ENCODE measurements at places on chromosomes 12 and 14. TPM values are rescaled to one million over a fixed set of nuclear protein-coding genes. Genes with fewer than 3 reads are reported as not detected.

KRT78 gene
- 0.13 TPM for total RNA-seq

AMIGO2 gene
- 138 TPM for total RNA-seq

LRFN5 gene
- total RNA-seq = 0.37 TPM

KERA gene
- not detected for total RNA-seq

PIP4K2C gene
- 27.5 TPM for total RNA-seq

INTS13 gene
- total RNA-seq = 49.8 TPM

DNA sequence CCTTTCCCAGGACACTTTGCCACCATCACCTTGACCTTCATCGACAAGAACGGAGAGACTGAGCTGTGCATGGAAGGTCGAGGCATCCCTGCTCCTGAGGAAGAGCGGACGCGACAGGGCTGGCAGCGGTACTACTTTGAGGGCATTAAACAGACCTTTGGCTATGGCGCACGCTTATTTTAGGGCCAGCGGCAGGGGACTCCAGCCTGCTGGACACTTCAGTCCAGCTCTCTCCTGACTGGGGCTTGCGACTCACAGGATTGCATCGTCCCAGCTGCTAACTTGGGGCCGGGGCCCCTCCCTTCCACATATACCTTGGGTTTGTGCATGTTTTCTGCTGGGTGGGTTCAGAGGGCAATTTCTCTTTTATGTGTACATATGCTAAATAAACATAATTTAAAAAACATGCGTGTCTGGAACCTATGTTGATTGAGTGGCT is 11.2 kb downstream of the AHSA1 start:
- DNase-seq = no peak

DNA sequence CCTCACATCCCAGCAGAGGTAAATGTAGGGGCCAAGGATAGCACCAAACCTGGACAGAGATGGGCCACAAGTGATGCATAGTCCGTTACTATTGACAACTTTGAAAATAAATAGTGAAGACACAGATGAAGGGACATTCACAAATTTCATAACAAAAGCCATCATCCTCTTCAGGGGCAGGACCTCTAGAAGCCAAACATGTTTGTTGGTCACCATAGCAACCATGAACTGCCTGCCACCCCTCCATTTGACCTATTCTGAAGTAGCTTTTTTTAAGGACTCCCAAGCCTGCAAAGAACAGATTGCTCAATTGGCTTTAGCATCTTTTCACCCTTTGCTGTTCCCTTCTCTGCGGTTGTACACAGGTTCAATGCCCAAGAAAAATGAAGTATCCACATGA is 35.7 kb upstream of the MDM1 start:
- peak; percentile 18 for DNase-seq

- DNase-seq = no peak
Observed at GRCh38 chr14:90661866-90662265, 154.4 kb downstream of the TTC7B start.

- DNase-seq = no peak
Observed at GRCh38 chr14:68257969-68258368, 438.4 kb downstream of the RAD51B start.

DNA sequence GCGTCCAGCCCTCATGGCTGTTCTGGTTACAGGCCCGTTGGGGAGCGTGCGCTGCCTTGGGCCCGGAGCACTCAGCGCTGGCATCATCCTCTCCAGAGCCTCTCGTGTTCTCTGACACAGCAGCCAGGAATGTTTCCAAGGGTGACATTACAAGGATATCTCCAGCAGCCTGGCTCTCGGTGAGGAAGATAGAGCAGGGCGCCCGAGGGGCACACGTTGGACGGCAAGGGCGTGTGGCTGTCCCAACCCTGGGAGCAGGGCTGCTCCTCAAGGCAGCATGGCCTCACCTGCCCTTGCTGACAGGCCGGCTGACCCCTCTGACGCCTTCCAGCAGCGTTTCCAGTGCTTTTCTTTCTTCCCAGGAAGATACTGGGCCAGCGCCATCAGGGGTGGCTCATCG is 14.4 kb downstream of the LRCOL1 start:
- DNase-seq = no peak

DNA sequence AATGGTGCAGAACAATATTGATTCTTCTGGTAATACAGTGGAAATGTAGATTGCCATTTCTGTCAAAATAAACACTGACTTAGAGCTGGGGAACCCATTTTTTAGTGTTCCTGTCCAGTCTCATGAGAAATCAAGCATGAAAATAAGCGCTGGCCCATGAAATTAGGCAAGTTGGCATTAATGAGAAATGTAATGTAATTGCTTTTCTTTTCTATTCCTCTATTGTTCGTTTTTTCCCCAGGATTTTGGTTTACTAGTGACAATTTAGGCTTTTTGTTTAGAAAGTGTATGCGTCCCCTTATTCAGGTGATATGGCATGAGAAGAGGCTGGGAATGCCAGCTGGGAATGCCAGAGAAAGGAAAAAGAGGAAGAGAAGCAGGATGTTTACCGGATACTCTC is 64.4 kb upstream of the KICS2 start:
- DNase-seq = no peak

DNA sequence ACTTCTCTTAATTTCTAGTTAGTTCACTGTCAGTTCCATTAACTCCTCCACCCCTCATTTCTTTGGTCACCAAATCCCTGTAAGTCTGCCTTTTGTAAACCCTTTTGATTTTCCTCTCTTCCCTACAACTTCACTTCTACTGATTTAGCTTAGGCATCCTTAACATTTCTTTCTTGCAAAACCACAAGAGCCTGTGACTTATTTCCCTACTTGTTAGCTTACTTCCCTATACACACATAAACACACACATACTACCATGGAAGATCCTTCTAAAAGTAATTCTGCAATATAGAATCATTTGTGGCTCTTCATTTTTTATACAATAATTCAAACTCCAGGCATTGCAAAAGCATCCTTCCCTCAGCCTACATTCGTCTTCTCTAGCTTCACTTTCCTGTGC is 494.3 kb upstream of the USP15 start:
- DNase-seq = no peak

- peak; percentile 49 for DNase-seq
Observed at GRCh38 chr12:51818566-51819300, 29.8 kb downstream of the FIGNL2 start.

GRCh38 chr12:62903151-62903550 is 31.8 kb downstream of the PPM1H start:
- DNase-seq = no peak

- peak; percentile 85 for DNase-seq
Observed at GRCh38 chr12:11814374-11814773, 164.9 kb downstream of the ETV6 start.

- DNase-seq = no peak
Observed at GRCh38 chr12:53623548-53624385, 2.4 kb downstream of the ATF7 start.
